ENCODE measurements at places on chromosomes 12 and 14.
A peak's percentile ranks its signal among the peaks of the same experiment; 100 is the strongest.

- no peak overlapping the region for H3K27ac ChIP-seq
- no peaks in the 10 kb centered on the region for H3K27me3 ChIP-seq
- no peaks in the 10 kb centered on the region for H3K36me3 ChIP-seq
These were observed 81.3 kb downstream of the MOK start for GRCh38 chr14:102223682-102224081.

- H3K4me3 ChIP-seq: no peak overlapping the region
- H3K4me1 ChIP-seq: no peaks in the 10 kb centered on the region
- H3K27ac ChIP-seq: no peak overlapping the region
These were observed 12.3 kb downstream of the IL31 start for GRCh38 chr12:122161682-122162081.

- H3K4me1 ChIP-seq: peaks cover 9% of the 10 kb centered on the region
- no peaks in the 10 kb centered on the region for H3K27me3 ChIP-seq
- no peak overlapping the region for H3K4me3 ChIP-seq
- H3K27ac ChIP-seq: no peak overlapping the region
- no peaks in the 10 kb centered on the region for H3K36me3 ChIP-seq
These were observed 156.9 kb downstream of the CAND1 start for GRCh38 chr12:67426067-67426466.

GRCh38 chr12:16610001-16610585 lies 4.1 kb upstream of the LMO3 start:
- H3K27ac ChIP-seq: no peak overlapping the region
- no peaks in the 10 kb centered on the region for H3K36me3 ChIP-seq
- no peaks in the 10 kb centered on the region for H3K4me1 ChIP-seq
- no peak overlapping the region for H3K4me3 ChIP-seq
- H3K27me3 ChIP-seq: peaks cover 38% of the 10 kb centered on the region
- no peak for DNase-seq

DNA sequence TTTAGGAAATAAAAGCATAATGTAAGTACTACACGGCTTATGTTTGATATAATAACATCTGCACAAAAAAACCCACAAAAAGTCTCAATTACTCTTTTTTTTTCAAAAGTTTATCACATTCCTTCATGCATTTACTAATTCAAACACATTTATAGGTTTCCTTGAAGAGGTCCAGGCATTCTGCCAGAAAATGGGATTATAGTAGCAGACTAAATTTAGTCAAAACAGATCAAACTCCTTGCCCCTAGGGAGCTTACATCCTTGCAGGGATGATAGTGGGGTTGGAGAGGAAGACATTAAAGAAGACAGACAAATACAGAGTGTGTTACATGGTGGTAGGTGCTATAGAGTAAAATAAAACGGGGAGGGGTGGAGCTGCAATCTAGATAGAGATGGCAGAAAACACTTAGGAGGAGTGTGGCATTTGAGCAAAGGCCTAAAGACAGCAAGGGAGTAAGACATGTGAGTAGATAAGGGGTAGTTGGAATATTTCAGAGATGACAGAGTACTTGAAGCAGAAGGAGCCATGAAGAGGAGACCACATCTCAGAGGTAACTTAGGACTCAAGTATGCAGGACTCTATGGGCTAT lies 266.9 kb downstream of the PPFIA2 start:
- no peaks in the 10 kb centered on the region for H3K4me1 ChIP-seq
- no peak overlapping the region for H3K27ac ChIP-seq
- no peaks in the 10 kb centered on the region for H3K36me3 ChIP-seq
- no peaks in the 10 kb centered on the region for H3K27me3 ChIP-seq
- H3K4me3 ChIP-seq: no peak overlapping the region
- DNase-seq: no peak

DNA sequence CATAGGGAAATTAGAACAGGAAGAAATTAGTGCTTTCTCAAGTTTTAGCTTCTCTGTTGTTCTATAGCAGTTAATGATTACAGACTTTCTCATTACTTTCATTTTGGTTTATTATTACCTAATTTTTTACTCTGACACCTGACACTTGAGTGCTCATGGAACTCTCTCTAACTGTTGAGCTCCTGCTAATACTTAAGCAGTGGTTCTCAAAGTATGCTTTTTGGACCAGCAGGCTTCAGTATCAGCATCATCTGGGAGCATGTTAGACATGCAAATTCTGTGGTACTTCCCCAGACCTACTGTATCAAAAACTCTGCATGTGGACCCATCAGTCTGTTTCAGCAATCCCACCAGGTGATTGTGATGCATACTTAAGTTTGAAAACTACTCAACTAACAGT lies 235.3 kb downstream of the CCDC91 start:
- no peak for DNase-seq
- H3K4me1 ChIP-seq: no peaks in the 10 kb centered on the region
- H3K36me3 ChIP-seq: no peaks in the 10 kb centered on the region
- H3K27ac ChIP-seq: peak overlapping the region; percentile 73

DNA sequence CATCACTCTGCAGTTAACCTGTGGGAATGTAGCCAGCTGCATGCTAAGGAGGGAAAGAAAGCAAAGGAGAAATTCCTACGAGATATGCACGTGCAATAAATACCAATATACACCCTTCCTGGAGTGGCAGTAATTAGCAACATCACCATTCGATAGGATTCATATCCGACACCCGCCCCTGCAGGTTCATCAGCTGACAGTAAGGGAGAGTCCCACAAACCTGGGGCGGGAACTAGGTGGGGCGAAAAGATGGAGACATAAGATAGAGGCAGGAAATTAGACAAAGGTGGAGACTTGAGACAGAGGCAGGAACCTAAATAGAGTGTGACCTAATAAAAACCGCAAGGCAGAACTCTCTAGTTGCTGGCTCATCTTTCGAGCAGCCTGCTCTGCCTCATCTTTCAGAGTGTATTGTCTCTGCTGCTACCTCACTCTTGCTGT lies 51.6 kb downstream of the PLEKHG3 start:
- no peaks in the 10 kb centered on the region for H3K27me3 ChIP-seq
- no peaks in the 10 kb centered on the region for H3K4me1 ChIP-seq
- no peak overlapping the region for H3K27ac ChIP-seq
- no peaks in the 10 kb centered on the region for H3K36me3 ChIP-seq

DNA sequence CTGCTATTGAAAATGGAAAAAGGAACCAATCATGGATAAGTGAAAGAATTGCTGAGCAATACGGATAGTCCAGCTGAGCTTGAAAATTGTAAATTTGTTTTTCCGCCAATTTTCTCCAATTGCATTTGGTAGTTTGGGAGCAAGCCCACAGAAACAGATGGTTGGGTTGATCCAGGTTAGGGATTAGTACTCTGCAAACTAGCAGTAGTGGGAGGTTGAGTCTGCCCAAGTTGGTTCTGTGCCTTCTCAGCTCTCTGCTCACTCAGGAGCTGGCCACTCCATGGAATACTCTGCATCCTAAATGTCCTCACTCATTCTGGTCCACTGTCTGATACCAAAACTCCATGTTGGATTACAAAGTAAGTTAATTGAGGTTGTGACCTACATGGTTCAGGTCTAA lies 361.1 kb upstream of the ATP2B1 start:
- no peak for DNase-seq
- no peak overlapping the region for H3K27ac ChIP-seq
- peaks cover 3% of the 10 kb centered on the region for H3K4me1 ChIP-seq
- no peaks in the 10 kb centered on the region for H3K36me3 ChIP-seq
- no peak overlapping the region for H3K4me3 ChIP-seq
- no peaks in the 10 kb centered on the region for H3K27me3 ChIP-seq

GRCh38 chr12:48078901-48079300 lies 27.0 kb downstream of the SENP1 start:
- H3K27ac ChIP-seq: no peak overlapping the region
- DNase-seq: no peak
- H3K36me3 ChIP-seq: peaks cover 7% of the 10 kb centered on the region
- no peak overlapping the region for H3K4me3 ChIP-seq

DNA sequence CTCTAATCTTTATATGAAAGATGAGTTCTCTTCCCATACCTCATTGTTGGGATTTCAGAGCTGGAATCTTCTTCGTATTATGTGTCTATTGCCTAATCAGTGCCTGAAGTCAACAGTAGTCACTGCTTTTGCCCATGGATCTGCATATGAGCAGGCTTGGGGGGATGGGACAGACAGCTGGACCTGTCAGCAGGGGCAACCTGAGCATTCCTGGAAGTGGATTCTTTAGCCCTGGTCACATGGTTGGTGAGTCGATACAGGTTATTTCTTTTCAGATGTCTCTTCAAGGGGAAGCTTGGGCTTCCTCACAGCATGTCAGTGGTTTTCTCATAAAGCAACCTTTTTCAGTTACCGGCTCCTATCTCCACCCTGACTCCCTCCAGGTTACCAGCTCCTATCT lies 97.3 kb upstream of the RBM19 start:
- no peaks in the 10 kb centered on the region for H3K36me3 ChIP-seq
- no peaks in the 10 kb centered on the region for H3K4me1 ChIP-seq
- no peaks in the 10 kb centered on the region for H3K27me3 ChIP-seq
- DNase-seq: no peak
- no peak overlapping the region for H3K27ac ChIP-seq

GRCh38 chr12:4556735-4557530 lies 5.1 kb upstream of the DYRK4 start:
- H3K27me3 ChIP-seq: no peaks in the 10 kb centered on the region
- no peaks in the 10 kb centered on the region for H3K36me3 ChIP-seq
- DNase-seq: no peak

Measured in kidney (tissue), 22 donors.